ENCODE measurements at places on chromosomes 2 and 18.

DNA sequence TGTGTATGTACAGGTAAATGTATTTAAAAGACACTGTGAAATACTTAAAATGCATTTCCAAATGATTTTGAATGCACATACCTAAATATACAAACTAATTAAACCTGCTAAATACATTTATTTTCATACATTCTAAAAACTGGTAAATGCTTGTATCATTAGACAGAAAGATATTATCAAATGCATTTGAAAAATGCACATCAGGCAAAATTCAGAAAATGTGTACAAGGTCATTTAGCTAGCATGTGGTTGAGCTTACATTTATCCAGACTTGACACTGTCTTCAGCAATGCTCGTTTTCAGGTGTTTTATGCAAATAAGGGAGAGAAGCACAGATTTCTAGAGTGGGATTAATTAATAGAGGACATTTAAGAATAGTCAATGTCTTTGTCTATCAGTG lies 374.2 kb downstream of the SUCLG1 start:
- DNase-seq, result no peak

- no peak for DNase-seq
Observed at GRCh38 chr2:155662224-155662623, 670.3 kb downstream of the NR4A2 start.

- DNase-seq, result no peak
Observed at GRCh38 chr18:49553003-49553402, 8.9 kb upstream of the LIPG start.

DNA sequence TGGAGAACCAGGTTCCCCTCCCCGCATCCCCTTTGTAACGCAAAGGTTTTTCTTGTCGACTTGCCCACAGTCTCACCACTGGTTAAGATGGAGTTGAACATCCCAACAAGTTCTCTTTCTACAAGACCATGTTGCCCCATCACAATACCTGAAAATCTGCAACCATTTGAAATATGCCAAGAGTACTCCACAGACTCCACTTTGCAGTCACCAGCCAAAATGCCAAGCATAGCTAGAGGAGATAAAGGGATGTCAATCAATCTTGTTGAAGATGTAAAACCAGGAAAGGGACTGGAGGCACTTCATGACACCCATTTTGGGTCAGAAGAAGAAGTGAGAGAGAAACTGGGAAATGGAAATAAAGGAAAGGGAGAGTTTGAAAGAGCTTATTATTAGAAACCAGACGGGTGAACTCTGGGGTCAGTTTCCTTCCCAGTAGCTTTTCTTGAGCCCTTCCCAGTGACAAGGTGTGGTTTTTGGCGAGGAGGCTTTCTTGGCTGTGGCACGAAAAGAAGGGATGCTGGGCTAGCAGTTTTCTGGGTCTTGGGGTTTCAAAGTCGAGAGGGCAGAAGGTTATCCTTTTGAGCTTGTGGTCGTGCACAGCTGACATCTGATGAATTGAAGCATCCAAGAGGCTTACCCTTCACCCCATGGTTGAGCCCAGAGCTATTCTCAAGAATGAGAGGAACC lies 79.3 kb downstream of the ACAA2 start:
- no peak for DNase-seq

Data from D721Med (cell line).